Renal cortical epithelial cell (primary cell): ENCODE measurements at places on chromosomes 2 and 18. TPM values are rescaled to one million over a fixed set of nuclear protein-coding genes. Genes with fewer than 3 reads are reported as not detected.

SGPP2 gene
- total RNA-seq = 49.0 and 88.9 TPM in 2 replicates

GRCh38 chr2:26270373-26270772 is 25.6 kb downstream of the HADHB start:
- no peak for DNase-seq

CPO gene
- 1.1 TPM in 1 of 2 replicates, not detected in the other for total RNA-seq

DNA sequence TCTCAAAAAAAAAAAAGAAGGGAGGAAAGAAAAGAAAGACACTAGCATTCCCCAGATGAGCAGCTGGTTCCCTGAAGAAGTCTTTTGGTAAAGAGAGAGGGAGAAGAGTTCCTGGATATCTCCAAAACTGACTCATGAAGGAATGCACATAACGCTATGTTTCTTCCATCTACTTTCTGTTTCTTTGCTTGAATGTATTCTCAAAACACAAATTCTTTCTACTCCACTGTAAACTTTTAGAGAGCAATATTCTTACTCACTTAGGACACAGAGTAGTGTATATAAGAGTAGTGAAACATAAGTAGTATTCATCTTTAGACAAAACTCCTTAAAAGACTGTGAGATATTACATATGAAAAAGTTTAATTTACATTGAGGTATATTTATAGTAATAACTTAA is 64.2 kb downstream of the TRIP12 start:
- no peak for DNase-seq

- no peak for DNase-seq
Measured at GRCh38 chr2:157803952-157804351, 72.2 kb downstream of the ACVR1 start.
